ENCODE measurements at places on chromosomes 3 and 15.

DNA sequence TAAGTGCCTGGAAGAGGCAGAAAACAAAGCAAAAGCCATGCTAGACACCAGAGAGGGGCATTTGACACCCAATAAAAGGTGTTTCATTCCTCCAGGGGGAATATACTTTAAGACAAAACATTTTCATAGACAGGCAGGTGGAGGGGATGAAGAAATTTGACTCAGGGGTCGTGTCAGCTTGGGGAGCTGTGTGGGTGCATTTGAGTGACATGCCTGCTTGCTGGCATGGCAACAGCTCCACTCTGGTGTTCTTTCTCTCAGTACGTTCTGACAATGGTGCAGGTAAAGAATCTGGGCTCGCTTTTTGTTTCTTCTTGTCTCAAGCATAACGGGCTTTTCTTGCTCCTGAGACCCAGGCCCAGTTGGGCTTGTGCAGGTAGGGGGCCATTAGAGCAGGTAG, 292.9 kb upstream of the ATP10A start:
- DNase-seq = no peak

DNA sequence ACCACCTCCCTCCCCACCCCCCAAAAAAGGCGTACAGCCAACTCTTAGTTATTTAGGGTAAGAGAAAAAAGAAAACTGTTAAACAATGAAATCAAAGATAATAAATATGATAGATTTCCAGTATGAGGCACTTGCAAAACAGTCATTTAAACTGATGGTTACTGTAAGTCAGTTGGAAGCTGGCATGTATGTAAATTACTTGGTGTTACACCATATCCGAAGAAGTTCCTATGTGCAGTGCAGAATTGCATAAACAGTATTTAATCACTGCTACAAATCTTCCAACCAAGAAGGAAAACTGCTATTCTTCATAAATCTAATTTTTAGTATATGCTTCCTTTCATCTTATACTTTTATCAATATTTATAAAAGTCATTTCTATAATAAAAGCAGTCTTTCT, 62.0 kb downstream of the LEO1 start:
- no peak for DNase-seq

GRCh38 chr3:791442-791841, 301.4 kb upstream of the CNTN6 start:
- DNase-seq = no peak

DNA sequence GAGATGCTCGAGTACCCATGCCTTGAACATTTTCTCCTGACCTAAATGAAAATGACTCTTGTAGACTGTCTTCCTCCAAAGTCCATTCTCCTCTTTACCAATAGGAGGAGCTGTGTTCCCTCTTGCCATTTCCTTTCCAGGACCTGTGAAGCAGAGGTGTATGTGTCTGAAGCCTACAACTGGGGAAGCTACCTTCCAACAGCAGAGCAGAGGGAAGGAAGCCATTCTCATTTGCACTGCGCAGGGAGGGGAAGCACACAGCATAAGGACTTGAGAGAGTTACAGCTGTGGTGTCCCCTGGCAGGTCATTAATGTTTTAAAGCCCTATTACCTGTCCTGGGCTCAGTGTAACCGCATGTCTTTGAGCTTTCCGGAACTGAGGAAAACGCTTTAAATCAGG, 38.7 kb downstream of the HSPBAP1 start:
- no peak for DNase-seq

DNA sequence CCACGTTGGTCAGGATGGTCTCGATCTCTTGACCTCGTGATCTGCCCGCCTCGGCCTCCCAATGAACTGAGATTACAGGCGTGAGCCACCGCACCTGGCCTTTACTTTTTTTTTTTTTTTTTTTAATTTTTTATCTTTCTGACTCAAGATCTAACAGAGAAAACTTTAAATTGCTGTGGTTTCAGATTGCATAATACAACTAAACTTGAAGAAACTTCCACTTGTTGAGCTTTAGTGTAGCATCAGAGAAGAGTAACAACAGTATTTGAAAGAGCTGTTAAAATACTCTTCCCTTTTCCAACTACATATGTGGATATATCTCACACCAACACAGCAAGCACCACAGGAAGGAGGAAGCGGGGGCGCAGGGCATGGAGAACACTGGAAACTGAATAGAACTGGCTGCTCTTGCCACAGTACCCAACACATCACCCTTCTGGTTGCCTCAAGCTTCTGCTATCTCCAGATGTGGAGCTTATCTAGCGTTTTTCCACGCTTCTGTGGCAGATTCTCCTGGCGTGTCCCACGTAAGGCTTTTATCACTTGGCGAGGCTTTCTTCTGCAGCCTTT, 45.4 kb downstream of the MAP6D1 start:
- DNase-seq = no peak

DNA sequence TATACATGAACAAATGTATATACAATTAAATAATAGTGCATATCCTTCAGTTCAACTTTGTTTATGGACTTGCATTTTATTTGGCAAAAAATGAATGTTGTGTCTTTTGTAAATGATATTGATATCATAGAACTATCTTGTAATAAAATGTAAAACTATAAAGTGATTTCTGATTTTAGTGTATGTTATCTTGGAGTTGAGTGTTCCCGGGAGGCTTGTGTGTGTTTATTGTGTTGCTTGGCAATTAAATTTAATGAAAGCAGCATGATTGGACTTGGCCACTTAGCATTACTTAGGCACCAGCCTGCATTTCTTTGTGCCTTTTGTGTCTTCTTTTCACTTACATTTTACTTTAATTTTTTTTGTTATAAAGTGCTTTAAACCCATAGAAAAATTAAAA, 10.6 kb downstream of the ARHGEF26 start:
- no peak for DNase-seq

GRCh38 chr15:92801774-92802464, 98.2 kb upstream of the CHD2 start:
- no peak for DNase-seq

DNA sequence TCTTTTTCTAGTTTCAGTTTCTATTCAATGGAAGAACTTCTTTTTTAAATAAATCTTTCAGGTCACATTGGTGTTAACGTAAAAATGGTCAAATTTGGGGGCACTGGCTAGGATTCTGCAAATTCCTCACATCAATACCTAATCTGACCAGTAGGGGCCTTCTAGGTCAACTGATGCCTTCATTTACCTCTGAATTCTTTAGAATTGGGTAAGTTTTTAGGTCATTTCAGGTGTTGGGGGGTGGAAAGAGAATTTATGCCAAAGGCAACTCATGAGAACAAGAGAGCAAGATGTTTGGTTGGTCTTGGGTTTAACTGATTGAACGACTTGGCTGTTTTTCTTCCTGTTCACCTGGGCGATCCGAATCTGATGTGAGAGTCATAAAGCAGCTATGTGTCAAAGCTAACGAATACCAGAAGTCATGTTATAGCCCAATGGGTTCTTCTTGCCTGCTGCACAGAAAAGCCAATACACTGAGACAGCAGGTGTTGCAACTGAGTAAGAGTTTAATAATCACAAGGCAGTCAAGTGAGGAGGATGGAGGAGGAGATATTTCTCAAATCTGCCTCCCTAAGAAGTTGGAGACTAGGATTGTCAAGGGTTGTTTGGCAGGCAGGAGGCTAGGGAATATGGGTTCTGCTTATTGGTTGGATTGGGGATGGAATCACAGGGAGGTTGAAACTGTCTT, 15.3 kb downstream of the LRRC49 start:
- DNase-seq = no peak

GRCh38 chr3:49716691-49717210, 2.7 kb downstream of the AMIGO3 start:
- no peak for DNase-seq

DNA sequence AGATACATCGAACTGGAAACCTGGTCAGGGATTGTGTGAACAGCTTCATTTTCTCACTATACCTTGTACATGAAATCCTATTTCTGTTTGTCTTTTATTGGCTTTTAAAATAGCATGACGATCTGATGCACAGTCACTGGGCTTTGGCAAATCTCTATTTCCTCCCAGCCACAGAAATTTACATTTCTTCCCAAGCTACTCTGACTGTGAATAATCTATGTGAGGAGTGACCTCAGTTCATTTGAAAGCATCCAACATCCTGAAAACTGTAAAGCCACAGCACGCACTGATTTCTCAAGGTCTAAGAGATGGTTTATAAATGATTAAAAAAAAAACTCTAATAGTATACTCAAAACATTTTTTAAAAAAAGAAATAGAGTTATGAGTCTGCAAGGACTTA, 450.3 kb downstream of the IL5RA start:
- no peak for DNase-seq

Data from stimulated activated CD4-positive, alpha-beta T cell treated with anti-CD3 and anti-CD28 coated beads, TNF-alpha, amount 100 ng/mL, for 48 hours (primary cell).